ENCODE measurements at places on chromosomes 5 and 9. TPM values are rescaled to one million over a fixed set of nuclear protein-coding genes. Genes with fewer than 3 reads are reported as not detected.

GRCh38 chr9:89534515-89535287 is 36.8 kb upstream of the SEMA4D start:
- no peaks in the 10 kb centered on the region for H3K27me3 ChIP-seq
- peak overlapping the region; percentile 93 for H3K27ac ChIP-seq
- no peaks in the 10 kb centered on the region for H3K36me3 ChIP-seq
- peaks cover 92% of the 10 kb centered on the region for H3K4me1 ChIP-seq
- no peak overlapping the region for H3K4me3 ChIP-seq
- no peak for DNase-seq

DNA sequence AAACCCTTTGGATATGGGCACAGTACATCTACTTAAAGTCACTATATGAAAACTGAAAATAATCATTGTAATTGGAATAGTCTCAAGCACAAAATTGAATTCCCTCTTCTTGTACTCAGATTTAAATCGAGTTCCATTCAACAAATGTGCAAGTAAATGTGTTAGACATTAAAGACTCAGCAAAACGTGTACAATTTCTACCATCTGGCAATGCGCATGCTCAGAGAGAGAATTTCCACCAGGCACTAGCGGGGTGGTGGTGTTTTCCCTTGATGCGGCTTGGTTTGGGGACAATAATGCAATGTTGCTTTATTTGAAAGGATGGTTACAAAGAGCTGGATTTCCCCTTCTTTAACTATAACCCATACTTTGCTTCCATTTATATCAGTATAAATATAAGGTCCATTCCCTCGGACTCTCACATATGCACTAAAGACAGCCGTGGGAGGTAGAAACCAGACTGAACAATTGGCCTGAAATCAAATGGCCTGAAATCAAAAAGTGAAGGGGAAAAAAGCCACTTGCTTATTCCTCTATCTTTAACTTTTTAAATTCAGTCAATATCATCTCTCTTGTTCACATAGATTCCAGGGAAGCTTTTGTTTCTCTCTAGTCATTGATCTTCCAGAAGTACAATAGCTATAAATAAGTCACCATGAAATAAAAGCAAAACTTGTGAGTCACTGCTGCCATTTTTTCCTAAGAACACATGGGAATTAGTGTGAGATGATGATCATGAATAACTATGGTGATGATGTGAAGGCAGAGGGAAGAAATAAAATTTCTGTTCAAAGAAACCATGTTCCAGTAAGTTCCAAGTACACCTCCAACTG is 59.2 kb downstream of the ADAMTS12 start:
- H3K36me3 ChIP-seq: no peaks in the 10 kb centered on the region
- DNase-seq: no peak
- H3K4me1 ChIP-seq: no peaks in the 10 kb centered on the region

DNA sequence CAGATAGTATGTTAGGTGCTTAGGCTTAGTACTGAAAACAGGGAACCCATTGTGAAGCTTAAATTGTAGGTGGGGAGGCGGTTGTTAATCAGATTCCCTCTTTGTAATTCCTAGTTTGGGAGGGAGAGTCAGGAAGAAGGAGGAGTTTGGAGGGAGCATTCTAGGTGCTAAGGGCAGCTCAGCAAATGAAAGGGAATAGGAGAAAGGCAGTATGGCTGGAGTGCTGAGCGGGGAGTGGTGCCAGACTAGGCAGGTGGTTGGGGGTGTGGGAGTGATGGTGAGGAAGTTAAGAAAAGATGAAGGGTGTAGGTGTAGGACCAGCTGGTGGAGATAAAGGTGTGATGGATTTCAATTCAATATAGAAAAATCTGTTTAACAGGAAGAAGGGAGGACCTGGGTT is 11.1 kb upstream of the GARNL3 start:
- no peak overlapping the region for H3K27ac ChIP-seq
- H3K4me1 ChIP-seq: no peaks in the 10 kb centered on the region
- H3K27me3 ChIP-seq: peaks cover 2% of the 10 kb centered on the region

GRCh38 chr5:5198135-5198534 is 58.0 kb downstream of the ADAMTS16 start:
- H3K27me3 ChIP-seq: no peaks in the 10 kb centered on the region
- H3K27ac ChIP-seq: no peak overlapping the region
- H3K4me3 ChIP-seq: no peak overlapping the region

GRCh38 chr9:32426278-32426939 is 42.0 kb downstream of the ACO1 start:
- H3K27ac ChIP-seq: no peak overlapping the region
- no peak for DNase-seq
- H3K4me1 ChIP-seq: no peaks in the 10 kb centered on the region
- H3K4me3 ChIP-seq: no peak overlapping the region
- H3K27me3 ChIP-seq: no peaks in the 10 kb centered on the region
- H3K36me3 ChIP-seq: peaks cover 3% of the 10 kb centered on the region

- DNase-seq: no peak
- no peak overlapping the region for H3K27ac ChIP-seq
- no peaks in the 10 kb centered on the region for H3K4me1 ChIP-seq
These were observed 60.3 kb upstream of the EPB41L4B start for GRCh38 chr9:109381011-109381729.

- H3K27me3 ChIP-seq: no peaks in the 10 kb centered on the region
- H3K27ac ChIP-seq: no peak overlapping the region
- no peaks in the 10 kb centered on the region for H3K4me1 ChIP-seq
- DNase-seq: no peak
- H3K4me3 ChIP-seq: no peak overlapping the region
These were observed 93.7 kb downstream of the NDFIP1 start for GRCh38 chr5:142202282-142202681.

DNA sequence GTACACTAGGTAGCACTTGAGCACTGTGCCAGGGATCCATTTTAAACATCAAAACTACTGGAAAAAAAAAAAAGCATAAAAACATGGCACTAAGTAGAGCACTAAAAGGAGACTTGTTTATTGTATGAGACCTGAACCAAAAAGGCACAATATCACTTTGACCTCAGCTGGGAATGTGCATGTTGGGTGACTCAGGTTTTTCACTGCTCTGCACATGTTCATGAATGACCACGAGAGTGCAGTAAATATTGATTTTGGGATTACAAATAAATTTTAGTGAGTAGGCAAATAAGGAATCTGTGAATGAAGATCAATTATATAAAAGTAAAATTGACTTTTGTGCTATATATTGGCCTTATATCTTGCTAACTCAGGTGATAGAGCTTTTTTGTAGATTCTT is 11.8 kb downstream of the RMI1 start:
- no peak overlapping the region for H3K4me3 ChIP-seq
- peaks cover 5% of the 10 kb centered on the region for H3K36me3 ChIP-seq
- H3K27ac ChIP-seq: no peak overlapping the region
- no peaks in the 10 kb centered on the region for H3K4me1 ChIP-seq

The SUB1 gene
- total RNA-seq: 352 TPM

The GMCL2 gene
- total RNA-seq: not detected

The CYSRT1 gene
- not detected for total RNA-seq

- no peaks in the 10 kb centered on the region for H3K36me3 ChIP-seq
- H3K4me1 ChIP-seq: no peaks in the 10 kb centered on the region
- H3K27me3 ChIP-seq: no peaks in the 10 kb centered on the region
- H3K4me3 ChIP-seq: no peak overlapping the region
- no peak for DNase-seq
These were observed 898.5 kb upstream of the SEMA6A start for GRCh38 chr5:117473165-117473564.

The PRUNE2 gene
- total RNA-seq: 0.43 TPM

DNA sequence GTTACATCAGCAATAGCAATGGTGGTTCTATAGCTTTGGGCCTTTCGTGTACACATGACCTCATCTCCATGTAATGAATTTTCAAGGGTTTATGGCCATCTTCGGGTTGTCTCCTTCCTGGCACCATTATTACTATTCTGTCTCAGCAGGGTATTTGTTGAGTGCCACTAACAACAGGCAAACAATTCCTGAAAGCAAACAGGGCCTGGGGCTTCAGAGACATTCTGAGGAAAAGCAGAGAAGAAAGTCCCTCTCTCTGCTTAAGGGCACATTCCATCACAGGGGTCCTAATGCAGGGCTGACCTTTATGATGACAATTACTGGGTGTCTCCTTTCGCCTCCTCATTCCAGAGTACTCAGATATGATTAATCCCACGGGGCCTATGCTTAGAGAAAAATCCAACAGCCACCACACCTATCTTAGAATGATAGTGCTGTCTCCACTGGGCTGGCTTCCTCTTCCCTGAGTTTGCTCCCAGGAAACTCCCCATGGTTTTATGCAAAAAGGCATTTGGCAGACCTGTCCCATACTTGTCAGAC is 540.2 kb upstream of the ZNF462 start:
- H3K27me3 ChIP-seq: no peaks in the 10 kb centered on the region
- DNase-seq: no peak
- H3K4me3 ChIP-seq: no peak overlapping the region
- peaks cover 2% of the 10 kb centered on the region for H3K4me1 ChIP-seq

The ADAMTSL1 gene
- total RNA-seq: not detected

DNA sequence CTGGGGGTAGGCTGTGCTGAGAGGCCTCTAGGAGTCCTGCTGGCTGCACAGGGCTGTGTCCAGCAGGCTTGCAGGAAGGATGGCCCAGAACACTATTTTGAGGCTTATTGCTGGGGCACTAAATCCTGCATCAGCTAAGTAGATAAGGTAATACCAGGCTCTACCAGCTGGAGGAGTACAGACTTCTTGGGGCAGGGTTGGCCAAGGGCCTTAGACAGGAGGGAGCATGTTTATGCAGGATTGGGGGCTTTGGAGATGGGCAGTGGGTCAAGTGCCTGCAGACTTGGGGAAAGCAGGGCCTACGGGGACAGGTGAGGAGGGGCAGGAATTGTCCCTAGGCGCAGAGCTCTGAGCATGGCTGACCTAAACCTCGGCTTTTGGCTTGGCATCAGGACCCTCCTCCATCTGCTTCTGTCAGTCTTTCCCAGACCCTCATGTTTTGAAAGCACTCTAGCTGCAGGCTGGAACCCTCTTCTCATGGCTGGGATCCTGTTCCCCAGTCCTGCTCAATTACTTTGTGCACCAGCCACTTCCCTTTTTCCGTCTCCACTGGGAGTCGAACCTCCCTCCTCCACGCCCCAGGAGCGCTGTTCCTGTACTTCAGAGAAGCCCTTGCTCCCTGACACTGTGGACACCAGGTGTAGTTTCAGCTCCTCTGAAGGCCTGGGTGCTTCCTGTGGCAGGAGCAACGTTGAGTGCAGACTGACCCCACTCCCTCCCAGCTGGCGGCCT is 61.0 kb upstream of the SPTLC1 start:
- no peak for DNase-seq
- H3K27me3 ChIP-seq: no peaks in the 10 kb centered on the region
- H3K36me3 ChIP-seq: no peaks in the 10 kb centered on the region
- H3K4me3 ChIP-seq: no peak overlapping the region

- DNase-seq: no peak
- H3K4me1 ChIP-seq: no peaks in the 10 kb centered on the region
- H3K36me3 ChIP-seq: no peaks in the 10 kb centered on the region
- no peak overlapping the region for H3K4me3 ChIP-seq
These were observed 49.9 kb upstream of the SSBP2 start for GRCh38 chr5:81800797-81801196.

The CATSPER3 gene
- total RNA-seq: 0.79 TPM

DNA sequence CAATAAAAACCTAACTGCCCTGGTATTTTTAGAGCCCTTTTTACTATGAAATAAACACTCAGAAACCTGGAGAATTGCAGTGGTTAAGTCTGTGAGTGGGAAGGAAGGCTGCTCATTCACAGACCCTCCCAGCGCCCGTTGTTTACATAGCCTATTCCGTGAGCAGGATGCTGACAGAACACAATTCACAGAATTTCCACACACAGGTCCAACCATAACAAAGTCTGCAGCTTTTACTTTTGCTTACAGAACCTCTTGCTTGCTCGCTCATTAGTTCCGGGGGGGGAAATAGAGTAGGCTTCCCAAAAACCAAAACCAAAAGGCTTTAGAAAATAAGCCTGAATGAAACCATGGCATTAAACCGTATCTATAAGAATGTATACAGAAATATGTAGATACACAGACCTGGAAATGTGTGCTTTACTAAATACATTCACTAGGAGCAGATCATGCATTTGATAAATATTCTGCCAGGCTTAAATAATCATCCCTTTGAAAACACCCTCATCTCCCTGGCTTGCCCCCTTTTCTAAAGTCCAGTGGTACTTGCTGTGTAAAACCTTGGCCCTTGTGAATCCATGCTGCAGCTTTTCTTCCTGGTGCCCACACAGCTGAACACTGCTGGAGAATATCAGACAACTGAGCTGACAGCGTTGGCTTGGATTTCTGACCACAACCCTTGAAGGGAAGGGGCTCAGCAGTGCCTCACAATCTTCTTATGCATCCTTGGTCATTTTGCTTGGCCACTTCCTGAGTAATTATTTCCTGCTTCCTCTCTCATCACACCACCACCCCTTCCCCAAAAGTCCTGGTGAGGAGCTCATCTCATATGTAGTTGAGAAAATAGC is 128.0 kb downstream of the FANCC start:
- DNase-seq: peak; percentile 6
- no peaks in the 10 kb centered on the region for H3K27me3 ChIP-seq
- H3K27ac ChIP-seq: no peak overlapping the region
- no peak overlapping the region for H3K4me3 ChIP-seq
- no peaks in the 10 kb centered on the region for H3K36me3 ChIP-seq

The HRH2 gene
- total RNA-seq: 13.9 TPM

DNA sequence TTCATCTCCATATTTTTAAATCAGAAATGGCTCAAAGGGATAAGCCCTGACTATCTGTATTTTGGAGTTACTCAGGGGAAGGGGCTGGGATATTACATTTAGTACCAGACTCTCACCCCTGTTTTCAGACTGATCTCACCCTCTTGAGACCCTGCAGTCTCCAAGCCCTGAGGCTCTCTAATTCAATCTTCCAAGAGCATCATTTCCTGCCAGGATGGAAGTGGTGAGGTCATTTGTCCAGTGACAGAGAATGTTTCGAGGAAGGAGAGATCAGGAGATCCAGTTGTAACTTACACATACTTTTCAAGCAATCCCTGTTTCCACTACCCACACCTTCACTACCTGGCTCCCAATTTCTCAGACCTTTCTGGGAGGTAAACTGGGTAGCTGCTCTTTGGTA is 295.5 kb upstream of the EFNA5 start:
- H3K27me3 ChIP-seq: no peaks in the 10 kb centered on the region
- no peak overlapping the region for H3K4me3 ChIP-seq
- H3K4me1 ChIP-seq: no peaks in the 10 kb centered on the region
- no peak for DNase-seq

- H3K4me3 ChIP-seq: no peak overlapping the region
- H3K36me3 ChIP-seq: peaks cover 3% of the 10 kb centered on the region
These were observed 75.5 kb downstream of the SEMA4D start for GRCh38 chr9:89422151-89422975.

The WNK2 gene
- total RNA-seq: not detected

DNA sequence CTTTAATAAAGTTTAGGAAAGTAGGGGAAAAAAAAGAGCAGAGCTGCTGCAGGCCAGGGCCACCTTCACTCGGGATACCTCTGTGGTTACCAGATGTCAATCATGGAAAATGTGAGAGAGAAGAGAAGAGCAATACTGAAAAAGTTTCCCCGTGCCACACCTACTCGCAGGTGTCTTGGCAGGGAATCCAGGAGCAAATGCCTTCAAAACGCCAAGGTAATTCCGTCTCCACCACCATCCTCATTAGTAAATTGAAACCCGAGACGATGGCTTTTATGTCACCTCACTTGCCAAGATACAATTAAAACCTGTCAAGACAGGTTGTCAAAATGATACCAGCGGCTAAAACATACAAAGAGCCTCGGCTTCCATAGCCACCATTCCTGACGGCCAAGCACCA is 49.7 kb downstream of the FAM81B start:
- no peak overlapping the region for H3K4me3 ChIP-seq
- H3K36me3 ChIP-seq: no peaks in the 10 kb centered on the region

The STXBP1 gene
- 0.97 TPM for total RNA-seq

GRCh38 chr5:124161266-124161665 is 585.2 kb downstream of the ZNF608 start:
- no peak overlapping the region for H3K27ac ChIP-seq
- H3K4me3 ChIP-seq: no peak overlapping the region
- no peaks in the 10 kb centered on the region for H3K27me3 ChIP-seq
- peaks cover 3% of the 10 kb centered on the region for H3K4me1 ChIP-seq
- no peaks in the 10 kb centered on the region for H3K36me3 ChIP-seq
- DNase-seq: no peak
